ENCODE measurements at places on chromosomes 3 and 15. TPM values are rescaled to one million over a fixed set of nuclear protein-coding genes. Genes with fewer than 3 reads are reported as not detected.

The GPR171 gene
- not detected for total RNA-seq

The RPL29 gene
- total RNA-seq: 1,091 TPM

The NRG4 gene
- total RNA-seq: 0.68 TPM

The CYP1A1 gene
- 1.5 TPM for total RNA-seq

The P2RY13 gene
- total RNA-seq: not detected

The FBLN2 gene
- total RNA-seq: 2.1 TPM

The CHRD gene
- total RNA-seq: 0.21 TPM

The CADM2 gene
- 0.27 TPM for total RNA-seq

The P2RY12 gene
- total RNA-seq: not detected

The ZIC4 gene
- not detected for total RNA-seq

All from A549 treated with dexamethasone at 1 μM for 4 hours (cell line).